Activated naive CD4-positive, alpha-beta T cell treated with anti-CD3 and anti-CD28 coated beads for 36 hours (primary cell): ENCODE measurements at places on chromosomes 5 and 9.

- no peak for DNase-seq
Observed at GRCh38 chr5:58683567-58683966, 100.7 kb downstream of the RAB3C start.

DNA sequence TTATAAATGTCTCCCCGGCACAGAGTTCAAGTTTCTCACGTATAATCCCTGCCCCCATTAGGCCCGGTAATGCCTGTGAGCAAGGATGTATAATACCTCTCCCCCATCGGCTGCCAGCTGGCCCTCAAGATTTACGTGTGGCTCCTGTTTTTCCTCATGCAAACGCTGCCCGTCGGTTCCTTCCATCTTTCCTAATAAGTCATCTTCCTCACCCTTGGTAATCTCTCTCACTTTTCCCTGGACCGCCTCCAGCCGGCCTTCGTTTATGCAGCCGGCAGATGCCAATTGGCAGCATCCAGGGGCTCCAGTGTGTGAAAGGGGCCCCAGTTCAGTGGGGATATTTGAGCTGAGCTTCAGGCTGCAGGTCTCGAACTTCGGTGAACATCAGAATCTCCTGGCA is 86.5 kb upstream of the NEURL1B start:
- DNase-seq: no peak

- peak; percentile 47 for DNase-seq
Observed at GRCh38 chr5:122701640-122702523, 73.0 kb upstream of the SNX2 start.

- DNase-seq: peak; percentile 55
Observed at GRCh38 chr9:70412832-70413463, 1.5 kb downstream of the KLF9 start.

DNA sequence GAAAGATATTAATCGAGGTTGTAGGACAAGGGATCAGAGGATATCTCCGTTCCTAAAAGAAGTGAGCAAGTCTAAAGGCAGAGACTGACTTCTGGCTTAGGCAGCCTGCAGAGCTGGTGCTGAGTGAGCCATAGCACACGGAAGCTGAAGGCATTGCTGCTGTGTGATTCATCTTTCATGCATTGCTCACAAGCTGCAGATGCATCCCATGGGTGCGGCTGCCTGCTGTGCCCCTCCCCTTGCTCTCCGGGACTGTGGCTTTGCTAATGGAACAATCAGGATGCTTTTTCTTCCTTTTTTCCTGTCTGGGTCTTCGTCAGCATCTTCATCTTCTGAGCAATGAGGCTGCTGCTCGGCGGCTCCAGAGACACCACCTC is 341.4 kb downstream of the DIRAS2 start:
- DNase-seq: peak; percentile 5

GRCh38 chr9:113588242-113588810 is 124.8 kb downstream of the RGS3 start:
- no peak for DNase-seq

GRCh38 chr5:173340984-173341383 is 12.8 kb upstream of the STC2 start:
- no peak for DNase-seq

DNA sequence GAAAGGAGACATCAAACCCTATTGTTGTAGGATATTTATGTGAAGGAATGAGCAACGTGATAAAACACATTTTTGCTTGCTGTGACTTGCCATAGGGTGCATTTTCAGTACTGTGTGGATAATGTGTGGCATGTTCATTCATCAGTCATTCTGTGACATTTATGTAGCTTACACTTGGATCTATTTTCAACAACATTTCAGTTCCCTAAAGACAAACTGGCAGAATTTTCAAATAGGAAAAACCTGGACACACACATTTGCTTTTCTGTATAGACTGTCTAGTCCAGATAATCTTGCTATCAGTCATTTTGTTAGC is 127.7 kb downstream of the TMC1 start:
- DNase-seq: no peak

GRCh38 chr5:7676455-7676854 is 174.5 kb downstream of the CFAP90 start:
- DNase-seq: no peak

- peak; percentile 89 for DNase-seq
Observed at GRCh38 chr9:137150617-137151457, 11.9 kb downstream of the GRIN1 start.

- DNase-seq: no peak
Observed at GRCh38 chr5:122639864-122640263, 135.0 kb upstream of the SNX2 start.

- DNase-seq: no peak
Observed at GRCh38 chr9:17750269-17750668, 171.4 kb downstream of the SH3GL2 start.

GRCh38 chr9:69445251-69445650 is 120.2 kb downstream of the ENTREP1 start:
- DNase-seq: no peak

GRCh38 chr9:10793306-10793705 is 180.5 kb upstream of the PTPRD start:
- DNase-seq: no peak

DNA sequence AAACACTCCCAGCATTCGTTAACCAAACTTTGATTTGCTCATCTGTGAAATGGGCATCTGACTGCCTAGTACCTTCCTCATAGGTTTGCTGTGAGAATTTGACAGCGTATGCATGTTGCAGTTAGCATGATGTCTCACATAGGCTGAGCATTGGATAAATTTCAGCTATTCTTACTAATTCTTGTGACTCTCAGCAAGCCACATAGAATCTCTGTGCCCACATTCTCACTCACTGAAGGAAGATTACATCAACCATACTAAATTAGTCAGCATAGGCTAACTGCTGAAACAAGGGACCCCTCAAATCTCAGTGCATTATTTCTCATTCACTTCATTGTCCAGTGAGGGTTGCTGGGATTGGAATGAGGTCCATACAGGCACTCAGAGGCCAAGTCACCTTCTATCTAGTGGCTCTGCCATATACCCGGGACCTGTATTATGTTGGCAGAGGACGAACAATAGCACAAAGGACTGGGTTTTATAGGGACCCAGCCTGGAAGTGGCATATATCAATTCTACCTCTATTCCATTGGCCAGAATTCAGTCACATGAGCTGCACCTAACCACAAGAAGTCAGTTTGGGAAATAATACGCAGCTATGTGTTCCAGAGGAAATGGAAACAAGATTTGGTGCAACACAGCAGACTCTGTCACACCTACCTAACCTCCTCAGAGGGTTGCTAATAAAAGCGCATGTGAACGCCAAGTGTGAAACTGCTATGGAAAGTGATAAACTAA is 4.2 kb upstream of the PTGER4 start:
- peak; percentile 76 for DNase-seq

- DNase-seq: no peak
Observed at GRCh38 chr9:130088051-130088450, 34.3 kb downstream of the GPR107 start.

DNA sequence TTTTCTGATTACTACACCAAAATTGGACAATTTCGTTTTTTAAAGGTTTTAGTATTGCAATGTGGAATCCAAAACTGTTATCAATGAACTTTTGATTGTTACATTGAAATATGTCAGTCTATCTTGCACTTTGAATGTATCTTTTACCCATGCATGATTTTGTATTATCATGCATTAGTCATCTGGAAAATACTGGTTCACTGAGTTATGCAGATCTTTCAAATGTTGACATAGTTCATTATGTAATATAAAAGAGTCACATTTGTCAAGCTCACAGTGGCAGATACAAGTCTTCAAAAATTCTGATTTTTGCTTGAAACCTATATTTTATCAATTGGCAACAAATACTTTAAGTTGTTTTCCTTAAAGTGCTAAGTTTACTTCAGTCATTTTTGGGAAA is 85.2 kb downstream of the NR3C1 start:
- no peak for DNase-seq

- no peak for DNase-seq
Observed at GRCh38 chr5:143128412-143129071, 274.9 kb downstream of the NR3C1 start.

DNA sequence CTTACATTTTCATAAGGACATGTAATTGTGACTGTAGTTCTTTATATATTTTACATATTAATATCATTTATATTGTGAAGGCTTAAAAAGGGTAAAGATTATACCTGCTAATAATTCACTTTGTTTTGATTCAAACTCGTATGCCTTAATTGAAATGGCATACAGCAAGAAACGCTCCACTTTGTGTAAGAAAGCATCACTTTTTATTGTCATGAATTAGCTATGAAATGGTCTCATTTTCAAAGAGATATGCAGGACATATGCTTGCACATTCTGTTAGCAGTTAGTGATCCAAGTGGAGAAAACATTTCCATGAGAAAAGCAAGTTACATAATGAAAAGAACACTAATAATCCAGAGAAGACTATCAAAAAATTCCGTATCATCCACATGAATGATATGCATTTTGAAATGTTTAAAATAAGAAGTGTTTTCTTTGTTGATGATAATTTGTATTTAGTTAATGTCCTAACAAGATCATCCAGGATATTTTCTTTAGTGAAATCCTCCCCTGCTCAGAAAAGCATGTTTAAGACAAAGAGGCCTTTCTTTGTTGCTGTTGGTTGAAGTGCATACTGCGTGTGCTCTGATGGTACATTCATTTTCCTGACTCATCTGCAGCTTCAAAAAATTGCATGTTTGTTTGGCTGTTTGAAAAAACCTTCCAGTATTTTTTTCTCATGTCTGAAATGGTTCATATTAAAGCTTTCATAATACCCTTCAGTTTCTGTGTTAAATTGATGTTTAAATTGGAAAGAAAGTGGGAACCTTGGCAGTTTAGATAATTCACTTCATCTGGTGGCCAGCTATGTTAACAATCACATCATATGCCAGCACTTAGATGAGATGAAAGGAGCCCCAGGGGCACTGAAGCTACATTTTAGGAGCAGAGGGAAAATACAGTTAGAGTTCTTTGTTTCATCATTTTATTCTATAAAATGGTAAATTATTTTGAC is 242.2 kb downstream of the CSNK1G3 start:
- DNase-seq: no peak

DNA sequence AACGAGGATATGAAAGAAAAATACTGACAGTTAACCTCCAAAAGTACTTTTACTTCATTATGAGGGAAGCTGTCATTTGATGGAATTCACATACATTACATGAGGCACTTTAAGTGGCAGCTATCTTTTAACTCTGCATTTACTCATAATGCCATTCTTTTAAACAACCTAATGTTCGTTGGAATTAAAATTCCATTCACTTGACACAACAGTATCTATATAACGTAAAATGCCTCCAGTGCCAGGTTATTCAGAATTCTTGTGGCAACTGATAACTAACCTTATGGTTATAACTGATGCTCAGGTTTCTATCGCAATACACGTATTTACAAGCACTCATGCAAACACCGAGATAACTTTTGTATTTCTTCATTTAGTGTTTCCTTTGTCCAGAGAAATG is 376.9 kb upstream of the GRAMD2B start:
- DNase-seq: no peak

DNA sequence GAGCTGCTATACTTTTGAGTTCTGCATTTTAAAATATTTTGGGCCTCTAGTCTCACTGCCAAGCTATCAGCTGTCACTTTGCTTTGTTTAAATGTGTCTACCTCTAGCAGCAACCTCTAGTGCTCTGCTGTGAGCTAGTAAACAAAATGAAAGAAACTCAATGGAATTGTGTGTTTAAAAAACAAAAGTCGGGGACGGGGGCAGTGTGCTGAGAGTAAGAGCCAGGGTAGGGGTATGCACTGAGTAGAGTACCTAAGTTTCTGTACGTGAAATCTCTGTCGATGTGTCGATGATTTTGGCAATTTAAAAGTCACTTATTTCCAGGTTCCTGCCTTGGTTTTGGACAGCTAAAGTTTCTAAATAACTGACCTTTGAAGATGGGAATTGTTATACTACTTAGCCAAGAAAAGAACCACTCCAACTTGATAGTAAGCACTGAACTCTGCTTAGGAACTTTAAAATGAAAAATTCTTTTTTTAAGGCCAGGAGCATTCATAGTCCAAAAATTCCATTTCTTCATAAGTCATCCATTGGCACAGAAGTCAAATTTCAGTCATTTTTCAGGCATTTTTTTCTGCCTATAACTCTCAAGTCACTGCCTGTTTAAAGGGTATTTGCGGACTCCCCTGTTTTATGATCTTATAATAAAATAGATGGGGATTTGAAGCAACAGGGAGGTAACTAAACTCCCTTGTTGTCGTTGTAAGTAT is 111.5 kb downstream of the SAXO1 start:
- DNase-seq: no peak

DNA sequence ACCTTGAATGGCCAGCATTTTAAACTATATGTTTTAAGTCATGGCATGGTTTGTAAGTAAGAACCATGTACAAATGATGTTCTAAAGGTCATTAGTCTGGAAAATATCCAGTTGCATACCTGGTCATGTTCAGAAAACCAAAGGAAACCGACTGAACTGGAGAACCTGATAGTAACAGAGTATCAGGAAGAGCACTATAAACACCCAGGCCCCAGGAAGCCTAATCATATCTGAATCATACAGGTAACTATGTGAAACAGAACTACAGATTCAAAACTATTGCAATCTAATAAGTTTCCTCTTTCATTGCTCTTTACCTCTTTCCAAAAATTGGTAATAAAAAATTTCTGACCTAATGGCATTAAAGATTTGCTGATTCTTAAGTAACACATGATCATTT is 500.3 kb downstream of the ARHGEF28 start:
- no peak for DNase-seq

DNA sequence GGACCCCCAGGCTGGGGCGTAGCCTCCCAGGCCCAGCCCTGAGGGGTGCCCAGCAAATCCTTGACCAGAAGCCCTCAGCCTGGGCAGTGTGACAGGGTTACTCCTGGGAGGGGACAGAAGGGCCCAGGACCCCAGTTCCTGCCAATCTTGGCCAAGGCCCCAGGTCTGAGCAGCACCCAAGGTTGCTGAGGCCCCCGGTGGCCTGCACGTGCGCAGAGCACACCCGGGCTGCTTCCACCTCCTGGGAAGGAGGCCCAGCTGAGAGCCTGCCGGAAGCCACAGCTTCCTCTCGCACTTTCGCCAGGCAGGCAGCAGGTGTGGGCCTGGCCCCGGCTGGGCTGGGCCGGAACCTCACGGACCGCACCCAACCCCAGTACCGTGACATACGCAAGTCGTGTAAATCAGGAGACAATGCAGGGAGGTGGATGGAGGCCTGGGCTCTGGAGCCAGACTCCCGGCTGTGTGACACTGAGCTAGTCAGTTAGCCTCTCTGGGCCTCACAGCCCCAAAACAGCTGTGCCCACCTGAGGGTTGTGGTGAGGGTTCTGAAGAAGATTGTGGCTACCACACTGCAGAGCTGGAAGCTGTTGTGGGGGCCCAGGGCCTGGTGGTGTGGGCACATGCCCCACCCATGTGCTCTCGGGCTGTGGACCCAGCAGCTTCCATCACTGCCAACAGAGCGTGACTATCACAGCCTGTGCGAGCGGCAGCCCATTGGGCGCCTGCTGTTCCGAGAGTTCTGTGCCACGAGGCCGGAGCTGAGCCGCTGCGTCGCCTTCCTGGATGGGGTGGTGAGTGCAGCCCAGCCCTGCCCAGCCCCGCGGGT is 5.1 kb downstream of the GRK6 start:
- peak; percentile 79 for DNase-seq
